ENCODE measurements at places on chromosomes 3 and 15.

GRCh38 chr3:64271631-64272030 is 46.4 kb upstream of the PRICKLE2 start:
- DNase-seq = no peak

DNA sequence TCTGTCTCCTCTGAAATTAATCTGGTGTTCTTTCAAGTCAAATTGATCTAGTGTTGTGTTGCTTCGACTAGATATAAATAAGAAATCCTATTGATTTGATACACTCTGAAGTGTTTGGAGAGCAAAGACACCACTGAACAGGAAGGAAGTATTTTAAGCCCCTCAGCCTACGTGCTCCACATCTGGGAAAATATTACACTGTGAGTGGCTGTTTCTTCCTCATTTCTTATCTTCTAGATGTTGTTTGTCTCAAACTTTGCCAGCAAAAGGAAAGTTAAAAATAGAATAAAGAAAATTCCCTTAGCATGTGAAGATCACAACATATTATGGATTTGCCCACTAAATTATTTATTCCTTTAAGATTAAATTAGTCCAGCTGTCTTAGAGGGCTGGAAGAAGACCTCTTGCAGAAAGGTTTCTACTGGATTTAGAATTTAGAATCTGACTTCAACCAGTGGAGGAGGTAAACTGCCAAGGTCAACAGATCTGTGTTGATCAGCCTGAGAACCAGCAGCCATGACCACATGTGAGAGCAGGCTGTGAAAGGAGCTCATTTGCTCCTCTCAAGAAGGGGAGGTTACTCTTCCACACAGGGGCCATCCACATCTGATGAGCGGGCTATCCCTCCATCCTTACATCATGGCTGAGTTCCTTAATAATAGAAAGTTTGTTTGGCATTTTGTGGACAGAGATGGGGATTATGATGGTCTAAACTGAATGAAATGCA is 46.3 kb upstream of the ACKR4 start:
- DNase-seq = no peak

GRCh38 chr3:52330194-52330805 is 14.2 kb downstream of the DNAH1 start:
- DNase-seq = no peak

- no peak for DNase-seq
Observed at GRCh38 chr15:32849769-32850668, 132.2 kb downstream of the GREM1 start.

DNA sequence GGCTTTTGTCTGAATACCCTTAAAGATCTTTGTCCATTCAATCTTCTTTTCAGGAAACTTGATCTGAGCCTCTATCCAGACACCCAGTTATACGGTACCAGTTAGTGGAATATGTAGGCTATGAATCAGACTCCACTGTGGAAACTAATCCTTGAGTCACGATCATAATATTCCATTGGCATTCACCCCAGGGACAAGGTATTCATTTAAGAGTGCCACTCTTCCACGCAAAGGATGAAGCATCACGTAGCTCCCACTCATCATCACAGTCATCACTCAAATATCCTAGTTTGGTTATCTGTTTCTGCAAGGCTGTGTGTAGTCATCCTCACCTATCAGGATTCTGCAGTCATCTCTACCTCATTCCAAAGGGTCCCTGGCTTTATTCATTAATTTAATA is 85.6 kb downstream of the NEDD4 start:
- DNase-seq = peak; percentile 54

- no peak for DNase-seq
Observed at GRCh38 chr3:149806171-149806778, 6.7 kb upstream of the RNF13 start.

DNA sequence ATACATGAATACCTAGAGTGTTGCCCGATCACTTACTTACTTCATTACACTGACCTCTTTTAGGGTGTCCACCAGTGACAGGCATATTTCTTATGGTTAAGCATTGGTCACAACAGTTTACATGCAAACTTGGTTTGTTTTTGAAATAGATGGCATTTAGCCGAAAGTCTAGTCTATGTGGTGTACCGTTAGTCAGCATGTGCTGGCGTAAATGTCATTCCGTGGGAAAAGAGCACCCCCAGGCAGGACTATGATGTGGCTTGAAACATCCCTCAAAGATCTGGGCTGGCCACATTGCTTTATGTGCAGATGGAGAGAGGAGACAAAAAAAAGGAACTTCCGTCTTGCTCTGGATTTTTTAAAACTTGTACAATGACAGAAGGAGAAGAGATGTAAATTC is 357.0 kb upstream of the ICE2 start:
- DNase-seq = no peak

DNA sequence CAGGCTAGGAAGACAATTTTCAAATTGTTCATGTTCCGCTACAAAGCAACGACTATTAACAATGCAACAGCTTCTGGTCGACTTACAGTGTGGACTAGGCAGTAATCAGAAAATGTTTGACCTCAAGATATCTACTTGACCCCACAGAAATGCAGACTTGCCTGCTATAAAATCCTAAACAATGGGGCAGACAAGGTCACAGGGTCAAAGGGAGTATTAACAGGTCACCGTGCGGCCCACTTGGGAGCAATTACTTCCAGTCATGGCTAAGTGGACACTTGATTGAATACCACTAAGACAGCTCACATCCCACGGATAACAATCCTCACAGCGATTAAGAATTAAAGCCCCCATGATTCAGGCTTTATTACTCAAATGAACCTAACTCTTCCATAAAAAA is 58.9 kb downstream of the FOXP1 start:
- no peak for DNase-seq

DNA sequence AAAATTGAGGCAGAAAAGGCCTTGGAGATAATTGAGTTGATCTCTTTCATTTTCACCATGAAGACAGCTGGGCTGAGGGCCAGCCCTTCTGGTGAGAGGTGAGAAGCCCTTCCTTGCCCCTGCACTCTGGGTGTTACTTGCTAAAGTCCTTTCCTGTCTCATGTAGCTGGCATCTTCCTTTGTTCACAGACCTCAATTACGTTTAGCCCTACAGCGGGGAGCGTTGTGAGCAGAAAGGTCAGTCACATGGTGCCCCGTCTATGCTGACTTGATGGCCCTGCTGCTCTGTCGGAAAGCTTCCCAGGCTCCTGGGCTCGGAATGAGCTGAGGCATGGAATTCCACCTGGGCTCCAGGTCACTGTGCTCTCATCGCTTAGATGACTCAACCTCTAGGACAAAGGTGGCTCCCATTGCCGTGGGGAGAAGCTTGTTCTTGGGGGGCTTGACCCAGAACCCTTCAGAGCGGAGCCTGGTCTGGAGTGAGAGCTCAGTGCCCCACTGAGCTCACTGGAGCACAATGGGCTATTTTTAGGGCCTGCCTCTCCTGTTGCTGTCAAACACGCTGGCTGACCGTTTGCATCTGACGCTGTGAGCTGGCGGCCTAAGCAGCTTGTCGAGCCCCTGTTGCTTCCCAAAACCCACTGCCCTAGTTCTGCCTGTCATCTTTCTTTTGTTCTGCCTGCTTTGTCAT is 47.0 kb downstream of the RPLP1 start:
- peak; percentile 74 for DNase-seq

DNA sequence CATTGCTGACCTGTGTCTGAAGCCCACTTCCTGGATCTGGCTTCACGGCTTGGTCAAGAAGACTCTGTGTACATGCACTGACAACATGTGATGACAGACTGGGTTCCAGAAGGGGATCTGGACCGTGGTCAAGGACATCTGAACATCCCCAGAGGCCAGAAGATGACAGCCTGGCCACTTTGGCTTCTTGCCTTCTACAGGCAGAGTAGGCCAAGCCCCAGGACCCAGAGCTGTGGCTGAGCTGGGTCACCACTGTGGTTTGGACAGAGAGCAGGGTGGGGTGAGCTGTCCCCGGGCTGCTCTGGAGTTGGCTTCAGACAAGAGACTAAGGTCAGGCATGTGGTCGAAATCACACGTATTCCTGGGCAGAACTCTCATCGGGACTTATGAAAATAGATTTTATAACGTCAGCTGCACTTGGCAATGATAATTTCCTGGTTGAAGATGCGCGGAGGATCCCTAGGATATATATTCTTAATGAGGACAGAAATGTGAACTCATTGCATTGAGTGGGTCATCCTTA is 114.1 kb upstream of the FRMD4B start:
- no peak for DNase-seq

- DNase-seq = no peak
Observed at GRCh38 chr3:11626084-11626463, 17.6 kb downstream of the VGLL4 start.
